Upper lobe of left lung (tissue), 6 donors: ENCODE measurements at places on chromosomes 16 and 17.

GRCh38 chr16:87065446-87066132 is 251.6 kb downstream of the C16orf95 start:
- DNase-seq, result no peak

- DNase-seq, result no peak
These were observed 410.9 kb upstream of the SOX9 start for GRCh38 chr17:71709946-71710345.

DNA sequence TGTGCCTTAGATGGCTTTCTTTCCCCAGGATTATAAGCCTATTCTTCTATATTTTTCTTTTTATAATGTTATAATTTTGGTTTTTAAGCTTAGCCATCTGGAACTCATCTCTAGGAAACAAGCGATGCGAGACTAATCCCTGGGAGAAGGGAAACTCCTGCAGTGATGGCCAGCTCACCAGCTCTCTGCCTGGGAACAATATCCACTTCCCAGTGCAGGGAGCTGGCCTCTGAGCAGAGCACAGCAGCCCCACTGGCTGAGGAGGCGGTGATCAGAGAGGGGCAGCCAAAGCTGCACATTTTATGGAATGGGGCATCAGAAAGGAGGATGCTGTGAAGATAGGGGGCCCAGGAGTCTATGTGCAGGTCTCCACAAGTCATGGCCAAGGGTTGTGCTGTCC is 183.3 kb downstream of the LGALS9B start:
- no peak for DNase-seq

- DNase-seq, result no peak
These were observed 38.4 kb downstream of the PTRH2 start for GRCh38 chr17:59668816-59669215.

DNA sequence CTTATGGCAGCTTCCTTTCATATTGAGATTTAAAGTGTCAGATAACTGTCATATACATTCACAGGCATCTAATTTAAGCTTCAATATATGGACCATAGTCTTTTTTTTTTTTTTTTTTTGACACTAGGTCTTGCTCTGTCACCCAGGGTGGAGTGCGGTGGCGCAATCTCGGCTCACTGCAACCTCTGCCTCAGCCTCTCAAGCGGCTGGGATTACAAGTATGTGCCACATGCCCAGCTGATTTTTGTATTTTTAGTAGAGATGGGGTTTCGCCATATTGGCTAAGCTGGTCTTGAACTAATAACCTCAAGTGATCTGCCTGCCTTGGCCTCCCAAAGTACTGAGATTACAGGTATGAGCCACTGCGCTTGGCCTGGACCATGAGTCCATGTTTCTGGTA is 13.6 kb downstream of the CEP95 start:
- DNase-seq, result no peak

GRCh38 chr17:9414471-9414870 is 161.1 kb downstream of the STX8 start:
- DNase-seq, result no peak

DNA sequence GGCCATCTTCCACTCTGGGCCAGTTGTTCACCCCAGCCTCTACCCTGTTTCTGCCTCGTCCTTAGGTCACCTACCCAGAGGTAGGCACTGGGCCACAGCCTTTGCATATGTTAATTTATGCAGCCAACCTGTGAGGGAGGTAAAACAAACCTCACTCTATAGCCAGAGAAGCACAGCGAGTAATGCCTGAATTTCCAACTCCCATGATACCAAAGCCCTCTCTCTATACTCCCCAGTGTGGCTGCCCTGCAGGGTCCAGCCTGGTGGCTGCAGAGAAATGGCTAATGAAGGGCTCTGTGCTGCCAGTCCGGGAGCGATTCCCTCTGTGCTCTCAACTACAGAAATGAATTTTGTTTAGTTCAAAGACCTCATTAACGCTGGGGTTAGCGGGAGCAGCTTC is 397.0 kb upstream of the CCL2 start:
- DNase-seq, result no peak

GRCh38 chr17:16515933-16516332 is 23.9 kb upstream of the LRRC75A start:
- DNase-seq, result no peak
